Stimulated activated CD4-positive, alpha-beta T cell treated with anti-CD3 and anti-CD28 coated beads, Interleukin-1b, Interleukin-23, amount 100 ng/mL, for 24 hours (primary cell): ENCODE measurements at places on chromosomes 16 and 17.

- no peak for DNase-seq
Measured at GRCh38 chr16:2007081-2007836, 2.4 kb downstream of the ZNF598 start.

DNA sequence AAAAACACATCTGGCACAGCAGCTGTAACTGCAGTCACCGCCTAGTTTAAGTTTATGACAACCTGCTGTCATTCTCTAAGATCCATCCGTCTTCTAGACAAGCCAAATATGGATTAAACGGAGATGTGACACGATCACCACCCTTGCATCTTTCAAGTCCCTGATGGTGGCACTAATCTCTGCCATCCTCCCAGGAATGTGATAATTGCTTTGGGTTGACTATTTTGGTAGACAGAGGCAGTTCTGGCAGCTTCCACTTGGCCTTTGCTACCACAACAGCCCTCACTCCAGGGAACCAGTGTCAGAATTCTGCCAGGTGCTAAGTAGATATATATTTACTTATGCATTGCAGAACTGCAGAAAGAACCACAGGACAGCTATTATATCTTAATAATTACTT lies 81.3 kb downstream of the ADCY9 start:
- DNase-seq: no peak

GRCh38 chr16:64996641-64997040 lies 125.2 kb downstream of the CDH11 start:
- no peak for DNase-seq

DNA sequence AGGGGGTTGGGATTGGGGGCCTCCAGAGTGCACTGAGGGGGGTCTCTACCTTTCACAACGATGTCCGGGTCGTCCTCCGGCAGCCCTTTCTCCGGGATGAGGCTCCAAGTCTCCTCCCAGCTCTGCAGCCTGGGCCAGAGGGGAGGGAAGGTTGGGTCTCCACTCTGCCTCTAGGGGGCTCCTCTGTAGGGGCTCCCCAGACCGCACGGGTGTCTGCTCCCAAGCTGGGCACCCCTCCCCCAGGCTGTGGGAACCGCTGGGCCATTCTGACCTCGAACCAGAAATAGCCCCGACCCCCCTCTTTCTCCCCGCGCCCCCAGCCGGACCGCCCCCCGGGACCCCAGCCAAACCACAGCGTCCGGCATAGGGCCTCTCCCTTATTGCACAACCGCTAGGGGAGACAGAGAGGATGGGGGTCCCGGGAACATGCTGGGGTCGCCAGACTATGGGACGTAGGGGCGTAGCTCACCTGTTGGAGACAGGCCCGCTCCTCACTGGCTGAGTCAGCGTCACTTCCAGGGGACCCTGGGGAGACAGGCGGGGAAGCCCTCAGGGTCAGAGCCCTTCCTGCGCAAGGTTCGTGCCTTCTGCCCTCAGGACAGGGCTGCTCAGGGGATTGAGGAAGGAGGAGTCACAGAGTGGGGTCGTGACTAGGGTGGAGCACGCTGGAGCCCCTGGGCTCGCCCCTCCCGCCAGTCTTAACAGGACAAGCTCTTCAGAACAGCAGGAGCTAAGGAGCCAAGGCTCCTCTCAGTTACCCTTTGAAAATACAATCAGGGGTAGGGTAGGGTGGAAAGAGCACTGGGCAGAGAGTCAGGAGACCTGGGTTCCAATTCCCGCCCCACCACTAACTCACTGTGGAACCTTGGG lies 2.7 kb downstream of the PLEKHH3 start:
- DNase-seq: no peak

DNA sequence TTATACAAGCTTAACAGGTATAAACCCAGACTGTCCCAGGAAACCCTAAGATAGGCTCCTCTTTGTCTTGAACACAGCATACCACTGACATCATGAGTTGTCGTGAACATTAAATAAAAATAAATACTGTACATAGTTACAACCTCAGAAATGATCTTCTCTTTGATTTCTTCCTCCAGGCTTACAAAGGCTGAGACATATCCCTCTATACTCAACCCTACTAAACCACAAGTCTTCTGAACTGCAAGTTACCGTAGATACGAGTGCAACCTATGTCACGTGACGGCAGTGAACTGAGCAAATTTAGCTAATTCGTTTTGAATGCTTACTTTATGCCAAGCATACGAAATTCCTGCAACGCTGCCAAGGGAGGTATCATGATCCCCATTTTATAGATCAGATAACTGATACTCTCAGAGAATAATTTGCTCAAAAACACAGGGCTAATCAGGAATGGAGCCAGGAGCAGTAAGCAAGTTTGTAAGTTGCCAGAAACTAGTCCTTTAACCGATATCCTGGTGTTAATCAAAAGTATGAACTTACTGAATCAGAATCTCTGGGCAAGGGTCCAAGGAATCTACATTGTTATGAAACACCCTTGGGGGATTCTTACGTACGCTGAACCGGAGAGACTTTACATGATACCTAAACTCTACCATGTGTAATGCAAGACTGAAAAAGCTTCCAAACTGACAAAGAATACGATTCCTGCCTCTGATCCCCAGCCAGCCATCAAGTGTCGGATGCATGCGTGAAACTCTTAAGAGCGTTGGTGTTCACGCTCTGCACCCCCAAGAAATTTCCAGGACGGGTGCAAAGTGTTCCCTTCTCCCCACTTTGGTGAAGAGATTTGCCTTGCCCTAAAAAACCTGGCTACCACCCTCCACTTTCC lies 106.2 kb downstream of the XYLT1 start:
- no peak for DNase-seq

DNA sequence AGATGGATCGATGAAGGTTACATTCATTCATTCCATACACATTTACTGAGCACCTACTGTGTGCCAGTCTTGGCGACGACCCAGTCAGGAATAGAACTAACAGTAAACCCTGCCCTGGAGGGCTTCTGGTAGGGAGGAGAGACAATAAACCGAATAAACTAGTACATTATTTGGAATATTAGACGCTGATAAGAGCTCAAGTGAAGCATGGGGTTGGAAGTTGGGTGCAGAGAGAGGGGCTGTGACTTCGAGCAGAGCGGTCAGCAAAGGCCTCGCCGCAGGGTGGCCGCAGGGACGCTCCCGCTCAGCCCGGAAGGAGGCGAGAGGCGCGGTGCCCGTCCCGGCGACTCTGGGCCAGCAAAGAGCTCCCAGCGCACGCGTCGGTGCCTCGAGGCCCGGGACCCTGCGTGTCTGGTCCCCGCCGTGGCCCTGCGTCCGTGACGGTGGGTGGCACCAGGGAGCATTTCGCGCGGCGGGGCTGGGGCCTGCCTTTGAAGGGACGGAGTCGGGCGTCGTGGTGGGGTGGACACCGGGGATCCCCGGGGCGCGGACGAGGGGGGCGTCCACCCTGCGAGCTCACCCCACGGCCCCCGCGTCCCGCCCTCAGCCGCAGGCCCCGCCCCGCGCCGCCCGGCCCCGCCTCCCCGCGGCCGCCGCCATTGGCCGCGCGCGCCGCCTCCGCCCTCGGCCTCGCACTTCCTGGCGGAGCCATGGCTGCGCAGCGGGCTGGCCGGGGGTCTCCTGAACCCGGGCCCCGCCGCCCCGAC lies at the start of gene KLHL36:
KLHL36 (plus strand) TSS at position 684 of the 767 bp plus-strand sequence. CDS start 2,357 bp downstream, outside the sequence.
- DNase-seq: peak; percentile 52
